Omental fat pad (tissue), 4 donors: ENCODE measurements at places on chromosomes 6 and 20. TPM values are rescaled to one million over a fixed set of nuclear protein-coding genes. Genes with fewer than 3 reads are reported as not detected.
A peak's percentile ranks its signal among the peaks of the same experiment; 100 is the strongest.

The HDGFL1 gene
- total RNA-seq = not detected

The ELOVL4 gene
- total RNA-seq = 0.24 TPM

The GNMT gene
- not detected for total RNA-seq

The OR12D3 gene
- total RNA-seq = not detected

The OR2J3 gene
- not detected for total RNA-seq

The MOCS1 gene
- 66.0 TPM for total RNA-seq

The NKAIN2 gene
- total RNA-seq = not detected

The HUS1B gene
- total RNA-seq = 3.0 TPM

The UBE2C gene
- total RNA-seq = not detected

The MACROD2 gene
- 7.9 TPM for total RNA-seq

GRCh38 chr20:32040142-32040953, 11.7 kb upstream of the HCK start:
- DNase-seq = no peak

DNA sequence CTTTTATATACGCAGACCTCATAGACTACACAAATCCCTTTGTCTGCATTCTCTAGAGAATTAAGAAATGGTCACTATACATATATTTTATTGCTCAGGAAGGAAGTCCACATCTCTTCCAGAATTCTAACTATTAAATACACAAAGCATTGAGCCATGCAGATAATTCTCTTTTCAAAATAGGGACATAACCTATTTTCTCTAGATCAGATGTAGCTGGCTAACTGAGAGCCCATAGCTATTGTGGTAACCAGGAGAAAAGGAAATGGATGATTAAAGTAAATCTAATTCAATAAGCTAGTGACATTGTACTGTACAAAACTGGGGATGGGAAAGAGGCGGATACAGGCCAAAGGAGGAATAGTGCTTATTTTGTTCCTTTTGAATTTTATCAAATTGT, 137.2 kb downstream of the BACH2 start:
- no peak for DNase-seq

DNA sequence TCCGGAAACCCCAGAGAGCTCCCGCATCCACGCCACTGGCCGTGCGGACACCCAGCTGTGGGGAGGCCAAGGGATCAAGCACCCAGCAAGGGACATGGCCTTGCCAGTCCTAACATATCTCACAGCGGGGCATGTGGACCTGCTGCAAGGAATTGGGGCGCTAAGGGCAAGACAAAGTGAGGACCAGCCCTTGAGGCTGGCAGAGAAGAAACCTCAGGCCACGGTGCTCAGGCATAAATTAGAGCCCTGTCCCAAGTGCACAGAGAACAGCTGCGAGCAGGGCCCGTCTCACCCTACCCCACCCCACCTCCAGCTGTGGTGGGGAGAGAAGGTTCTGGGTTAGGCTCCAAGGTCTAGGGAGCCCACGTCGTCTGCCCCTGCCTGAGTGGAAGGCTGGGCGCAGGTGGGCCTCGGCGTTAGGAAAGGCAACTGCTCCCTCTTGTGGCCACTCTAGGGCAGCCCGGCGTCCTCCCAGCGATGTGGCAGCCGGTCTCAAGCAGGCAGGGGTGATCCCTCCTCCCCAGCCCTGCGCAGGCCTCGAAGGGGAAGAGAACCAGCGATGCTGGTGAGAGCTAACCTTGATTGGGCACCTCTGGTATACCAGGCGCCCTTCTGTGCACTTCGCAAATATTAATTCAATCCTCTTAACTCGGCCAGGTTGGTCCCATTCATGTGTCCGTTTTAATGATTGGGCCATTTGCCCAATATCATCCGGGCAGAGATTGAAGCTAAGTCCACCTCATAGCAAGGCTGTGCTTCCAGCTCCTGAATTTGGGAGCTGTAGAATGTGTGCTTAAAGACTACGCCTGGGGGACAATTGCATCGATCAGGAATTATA, 235.8 kb downstream of the NFATC2 start:
- DNase-seq = peak; percentile 64

DNA sequence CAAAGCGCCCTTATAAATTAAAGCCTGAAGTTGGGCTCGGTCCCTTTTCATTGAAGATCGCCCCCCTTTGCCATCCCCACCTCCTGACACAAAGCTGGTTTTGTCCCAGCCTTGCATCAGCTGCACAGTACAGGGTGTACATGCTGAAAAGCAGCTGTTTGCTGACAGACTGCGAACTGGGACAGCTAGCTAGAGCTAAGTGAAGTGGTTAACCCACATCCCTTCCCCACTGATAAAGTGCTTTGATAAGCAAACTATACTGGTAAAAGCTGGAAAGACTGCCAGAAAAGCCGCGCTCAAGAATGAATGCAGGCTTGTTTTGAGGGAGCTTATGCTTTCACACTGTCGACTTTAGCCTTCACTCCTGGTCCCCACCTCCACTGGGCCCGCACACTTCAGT, 207.3 kb downstream of the GMDS start:
- DNase-seq = no peak

DNA sequence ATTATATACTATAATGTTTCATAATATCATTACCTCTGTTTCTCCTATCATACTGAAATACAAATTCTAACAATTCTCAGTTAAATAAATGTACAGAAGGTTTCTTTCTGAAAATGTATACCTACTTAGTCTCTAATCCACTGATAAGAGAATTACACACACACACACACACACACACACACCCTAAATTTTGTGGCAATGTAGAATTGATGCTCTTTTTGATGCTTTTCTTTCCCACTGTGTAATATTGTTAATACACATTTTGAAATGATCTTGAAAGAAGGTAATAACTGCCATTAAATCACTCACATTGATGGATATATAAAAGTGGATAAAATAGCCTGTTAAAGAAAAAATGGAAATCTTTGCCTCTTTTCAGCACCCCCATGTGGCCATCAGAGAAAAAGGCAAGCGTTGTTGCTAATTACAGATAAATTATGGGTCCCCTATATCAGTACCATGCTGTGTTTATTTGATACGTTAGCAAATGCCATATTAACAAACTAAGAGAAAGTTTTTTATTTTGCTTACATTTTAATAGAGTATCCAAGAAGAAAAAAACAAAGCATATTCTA, 76.6 kb upstream of the VGLL2 start:
- DNase-seq = no peak

- DNase-seq = no peak
Observed at GRCh38 chr6:75830959-75831885, 82.2 kb downstream of the MYO6 start.

DNA sequence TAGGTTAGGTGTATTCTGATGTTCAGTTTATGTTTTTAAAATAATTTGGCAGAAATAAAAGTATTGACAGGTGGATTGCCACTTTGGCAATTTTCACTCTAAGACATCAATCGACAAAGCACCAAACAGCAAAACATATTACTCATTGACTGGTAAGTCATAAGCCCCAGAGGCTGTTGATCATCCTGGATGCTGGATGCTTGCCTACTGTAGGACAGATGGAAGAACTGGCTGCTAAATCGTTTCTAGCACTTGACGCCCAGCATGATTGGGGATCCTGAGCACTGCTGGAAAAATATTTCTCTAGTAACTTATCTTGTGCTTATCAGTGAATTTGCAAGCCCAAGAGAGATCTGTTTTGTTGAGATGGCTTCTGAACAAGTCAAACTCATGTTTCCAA, 1001.9 kb upstream of the FLRT3 start:
- no peak for DNase-seq

DNA sequence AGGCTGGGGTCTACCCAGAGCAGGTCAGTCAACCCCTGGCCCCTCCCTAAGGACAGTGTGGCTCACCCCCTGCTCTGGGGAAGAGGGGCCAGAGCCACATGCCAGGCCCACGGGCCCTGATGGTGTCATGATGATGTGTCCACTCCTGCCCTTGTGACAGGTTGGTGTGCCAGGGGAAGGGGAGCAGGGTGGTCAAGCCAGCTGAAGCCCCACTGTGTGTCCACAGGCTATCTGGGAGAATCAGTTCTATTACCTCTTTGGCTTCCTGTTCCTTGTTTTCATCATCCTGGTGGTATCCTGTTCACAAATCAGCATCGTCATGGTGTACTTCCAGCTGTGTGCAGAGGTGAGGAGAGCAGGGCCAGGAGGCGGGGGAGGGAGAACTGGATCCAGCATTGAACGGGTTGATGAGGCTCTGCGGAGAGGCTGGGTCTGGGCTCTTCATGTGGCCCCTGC, 47.7 kb downstream of the PLAGL2 start:
- DNase-seq = no peak

- DNase-seq = no peak
Observed at GRCh38 chr20:44279228-44279627, 31.8 kb downstream of the FITM2 start.

DNA sequence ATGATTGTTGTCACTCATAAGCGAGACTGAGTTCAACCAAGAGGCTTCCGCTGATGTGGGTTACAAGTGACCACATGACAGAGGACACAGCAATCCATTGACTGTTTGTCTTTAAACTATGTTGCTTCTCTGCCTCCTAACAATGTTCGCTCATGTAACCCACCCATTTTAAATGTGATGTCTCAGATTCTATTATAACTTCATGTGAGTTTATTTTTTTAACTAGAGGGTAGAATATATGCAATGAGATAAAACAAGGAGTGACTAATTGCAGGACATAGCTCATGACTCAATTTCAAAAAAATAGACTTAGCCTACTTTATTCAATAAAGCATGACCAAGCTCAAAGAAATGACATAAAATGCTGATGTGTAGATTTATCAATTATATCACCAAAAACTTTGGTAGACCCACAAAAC, 119.2 kb upstream of the SASH1 start:
- DNase-seq = no peak

GRCh38 chr20:41352106-41352505, 11.5 kb downstream of the LPIN3 start:
- DNase-seq = no peak

GRCh38 chr6:112114577-112115223, 27.3 kb downstream of the FAM229B start:
- no peak for DNase-seq

GRCh38 chr6:123638865-123639264, 2.1 kb upstream of the TRDN start:
- DNase-seq = no peak

GRCh38 chr6:167475947-167476346, 151.1 kb downstream of the TTLL2 start:
- DNase-seq = no peak

GRCh38 chr6:149164199-149164750, 153.2 kb upstream of the TAB2 start:
- DNase-seq = no peak

GRCh38 chr20:6768228-6769140, 998 bp downstream of the BMP2 start:
- DNase-seq = no peak

GRCh38 chr6:152648105-152648504, 10.9 kb upstream of the SYNE1 start:
- no peak for DNase-seq

DNA sequence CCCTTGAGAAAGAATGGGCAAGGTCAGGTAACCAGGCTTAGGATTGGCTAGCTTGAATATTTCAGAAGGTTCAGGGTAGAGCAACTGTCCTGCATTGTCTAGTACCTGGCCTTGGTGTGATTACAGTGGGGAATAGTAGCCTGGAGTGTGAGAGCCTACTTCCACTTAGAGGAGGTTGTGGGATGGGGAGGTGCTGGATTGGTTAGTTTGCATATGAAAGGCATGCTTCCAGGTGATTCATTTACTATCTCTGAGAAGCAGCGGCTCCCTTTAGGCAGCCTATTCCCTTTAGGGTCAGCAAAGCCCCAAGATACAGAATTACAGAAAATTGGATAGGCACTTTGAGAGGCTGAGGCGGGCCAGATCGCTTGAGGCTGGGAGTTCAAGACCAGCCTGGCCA, 25.0 kb upstream of the SCGN start:
- no peak for DNase-seq

DNA sequence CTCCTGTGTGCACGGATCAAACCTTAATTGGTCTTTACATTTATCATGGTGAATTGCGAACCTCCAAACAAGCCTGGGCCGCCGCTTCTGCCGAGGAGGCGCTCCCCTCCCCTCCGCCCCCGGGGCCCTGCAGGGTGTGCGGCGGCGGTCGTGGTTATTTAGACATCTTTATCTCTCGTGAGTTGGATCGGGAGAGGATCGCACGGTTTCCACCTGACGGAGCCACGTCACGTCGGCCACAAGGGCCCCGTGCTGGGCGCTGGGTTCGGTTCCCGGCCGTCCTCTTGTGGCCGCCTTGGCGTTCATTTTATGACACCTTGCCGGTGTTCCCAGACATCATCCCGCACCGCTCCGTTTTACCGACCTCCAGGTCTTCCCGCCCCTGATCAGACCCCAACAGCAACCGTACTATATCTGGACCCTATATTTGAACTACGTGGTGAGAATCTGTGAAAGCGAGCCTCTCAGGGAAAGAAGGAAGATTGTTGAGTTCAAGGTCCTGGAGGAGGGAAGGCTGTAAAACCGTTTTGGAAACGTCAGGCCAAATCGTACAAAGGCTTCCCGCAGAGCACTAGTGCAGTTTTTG, 1.3 kb upstream of the CNR1 start:
- DNase-seq = no peak

DNA sequence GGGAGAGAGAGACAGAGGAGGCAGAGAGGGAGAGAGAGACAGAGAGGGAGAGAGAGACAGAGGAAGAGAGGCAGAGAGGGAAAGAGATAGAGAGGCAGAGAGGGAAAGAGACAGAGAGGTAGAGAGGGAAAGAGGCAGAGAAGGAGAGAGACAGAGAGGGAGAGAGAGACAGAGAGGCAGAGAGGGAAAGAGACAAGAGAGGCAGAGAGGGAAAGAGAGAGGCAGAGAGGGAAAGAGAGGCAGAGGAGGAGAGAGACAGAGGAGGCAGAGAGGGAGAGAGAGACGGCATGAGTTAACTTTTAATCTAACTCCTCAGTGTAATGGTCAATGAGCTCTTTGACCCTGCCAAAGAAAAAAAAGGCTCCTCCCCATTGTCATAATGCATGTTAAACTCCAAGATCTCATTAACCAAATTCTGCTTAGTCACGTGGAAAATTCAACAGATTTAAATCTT, 7.1 kb downstream of the ELOVL2 start:
- DNase-seq = no peak

GRCh38 chr20:41309817-41310216, 7.7 kb downstream of the ZHX3 start:
- no peak for DNase-seq

GRCh38 chr6:69422475-69422874, 374.3 kb downstream of the LMBRD1 start:
- DNase-seq = no peak

- DNase-seq = no peak
Observed at GRCh38 chr6:77856391-77856790, 203.6 kb downstream of the MEI4 start.

GRCh38 chr6:165245701-165246100, 63.7 kb downstream of the C6orf118 start:
- no peak for DNase-seq

GRCh38 chr6:102458990-102459389, 1065.5 kb downstream of the GRIK2 start:
- no peak for DNase-seq

GRCh38 chr6:157811476-157812173, 11.4 kb upstream of the SNX9 start:
- no peak for DNase-seq
